ENCODE measurements at places on chromosomes 7 and 10. TPM values are rescaled to one million over a fixed set of nuclear protein-coding genes. Genes with fewer than 3 reads are reported as not detected.

Gene NPFFR1
- not detected for total RNA-seq

Gene TMEM196
- not detected for total RNA-seq

DNA sequence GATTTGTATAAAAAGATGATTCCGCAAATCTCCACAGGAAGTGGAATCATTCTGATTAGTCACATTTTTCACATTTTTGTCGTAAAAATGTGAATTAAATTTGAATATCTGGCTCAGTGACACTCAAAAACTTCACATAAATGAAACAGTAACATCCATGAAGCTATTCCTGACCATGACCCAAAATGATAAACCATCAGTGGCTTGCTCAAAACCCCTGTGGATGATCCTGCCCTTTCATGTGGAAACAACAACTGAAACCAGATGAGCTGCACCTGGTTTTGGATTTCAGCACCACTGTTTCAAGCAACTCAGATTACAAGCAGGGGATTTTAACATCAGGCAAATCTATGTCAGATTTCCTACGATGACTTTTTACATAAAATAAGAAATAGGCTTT, 80.3 kb downstream of the AMPH start:
- no peak for DNase-seq

GRCh38 chr7:28990200-28990960, 32.2 kb upstream of the TRIL start:
- no peak for DNase-seq

GRCh38 chr10:59234816-59235429, 58.5 kb downstream of the PHYHIPL start:
- DNase-seq = no peak

- DNase-seq = no peak
Measured at GRCh38 chr7:108114117-108114841, 15.9 kb downstream of the LAMB4 start.

- DNase-seq = no peak
Measured at GRCh38 chr7:43825391-43825808, 43.9 kb downstream of the MRPS24 start.

DNA sequence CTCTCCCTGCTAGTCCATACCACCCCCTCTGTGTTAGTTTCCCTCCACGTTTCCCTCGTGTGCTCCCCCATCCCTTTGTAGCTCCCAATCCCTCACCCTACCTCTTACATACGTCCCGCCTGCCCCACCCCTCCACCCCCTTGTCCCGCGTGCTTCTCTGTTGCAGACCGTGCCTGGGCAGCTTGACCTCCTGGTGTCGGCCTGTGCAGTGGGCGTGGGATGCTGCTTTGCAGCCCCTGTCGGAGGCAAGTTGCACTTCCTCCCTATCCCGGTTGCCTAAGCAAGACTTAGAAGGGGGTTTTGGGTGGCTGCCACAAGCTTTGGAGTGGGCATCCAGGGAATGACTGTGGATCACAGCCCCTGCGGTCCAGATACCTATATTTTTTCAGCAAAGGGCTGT, 7.7 kb downstream of the CLCN1 start:
- DNase-seq = no peak

DNA sequence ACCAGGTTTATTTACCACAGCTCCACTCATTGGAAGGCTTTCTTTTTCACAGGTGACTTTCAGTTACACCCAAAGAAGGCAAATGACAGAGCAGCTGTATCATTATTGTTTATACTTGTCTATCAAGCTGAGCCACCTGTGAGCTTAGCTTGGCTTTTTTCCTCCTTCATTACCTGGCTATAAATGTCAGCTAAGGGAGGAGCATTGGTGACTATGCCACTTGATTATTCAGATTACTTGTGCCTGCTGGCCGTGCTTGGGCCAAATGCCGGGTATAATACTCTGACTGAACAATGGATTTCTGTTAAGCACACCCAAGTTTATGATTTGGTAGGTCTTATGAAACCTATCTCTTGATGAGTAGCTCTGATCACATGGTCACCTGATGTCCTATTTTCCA, 9.9 kb upstream of the GNAT3 start:
- no peak for DNase-seq

DNA sequence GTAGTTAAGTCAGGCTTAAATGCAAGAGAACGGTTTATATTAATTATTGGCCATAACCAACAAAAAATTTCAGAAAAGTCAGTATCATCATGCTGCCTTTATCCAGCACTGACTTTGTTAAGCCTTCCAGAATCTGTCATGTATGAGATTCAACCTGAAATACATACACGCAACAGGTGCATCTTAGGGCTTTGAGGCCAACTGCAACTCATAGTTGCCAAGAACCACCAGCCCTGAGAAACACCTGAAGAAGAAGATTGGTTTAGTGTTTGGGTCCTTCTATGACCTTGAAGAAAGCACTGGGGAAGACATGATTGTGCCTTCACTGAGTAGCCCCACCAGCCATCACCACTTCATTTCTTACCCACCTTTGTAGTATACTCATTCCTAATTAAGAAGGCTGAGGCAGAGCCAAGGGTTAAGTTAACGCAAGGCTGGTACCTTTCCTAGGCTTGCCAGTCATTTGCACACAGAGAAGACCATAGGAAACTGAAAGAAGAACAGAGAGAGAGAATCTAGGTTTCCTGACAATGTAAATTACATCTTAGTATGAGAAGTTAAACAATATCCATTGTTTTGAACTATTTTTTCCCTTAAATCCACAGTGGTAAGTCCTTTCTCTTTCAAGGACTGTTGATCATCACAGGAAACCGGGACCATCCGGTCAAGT, 200.1 kb upstream of the PRKCQ start:
- DNase-seq = no peak

GRCh38 chr7:138235207-138235606, 158.9 kb downstream of the AKR1D1 start:
- no peak for DNase-seq

DNA sequence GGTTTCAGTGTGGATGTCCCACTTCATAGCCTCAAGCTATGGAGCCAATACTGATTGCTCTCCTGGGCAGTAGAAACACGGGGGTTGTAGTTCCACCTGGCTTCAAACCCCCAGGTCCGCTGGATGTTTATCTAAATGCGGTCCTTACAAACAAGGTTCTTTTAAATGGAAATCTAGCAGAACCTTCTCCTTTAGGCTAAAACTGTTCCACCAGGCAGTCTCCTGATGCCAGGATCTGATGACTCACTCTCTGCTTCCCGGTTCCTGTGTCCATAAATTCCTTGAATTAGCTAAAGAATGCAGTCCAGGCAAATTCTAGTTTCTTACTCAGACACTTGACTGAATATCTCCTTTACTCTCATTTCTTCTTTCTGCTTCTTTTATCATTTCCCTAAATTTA, 108.4 kb upstream of the FAM3C start:
- DNase-seq = no peak

DNA sequence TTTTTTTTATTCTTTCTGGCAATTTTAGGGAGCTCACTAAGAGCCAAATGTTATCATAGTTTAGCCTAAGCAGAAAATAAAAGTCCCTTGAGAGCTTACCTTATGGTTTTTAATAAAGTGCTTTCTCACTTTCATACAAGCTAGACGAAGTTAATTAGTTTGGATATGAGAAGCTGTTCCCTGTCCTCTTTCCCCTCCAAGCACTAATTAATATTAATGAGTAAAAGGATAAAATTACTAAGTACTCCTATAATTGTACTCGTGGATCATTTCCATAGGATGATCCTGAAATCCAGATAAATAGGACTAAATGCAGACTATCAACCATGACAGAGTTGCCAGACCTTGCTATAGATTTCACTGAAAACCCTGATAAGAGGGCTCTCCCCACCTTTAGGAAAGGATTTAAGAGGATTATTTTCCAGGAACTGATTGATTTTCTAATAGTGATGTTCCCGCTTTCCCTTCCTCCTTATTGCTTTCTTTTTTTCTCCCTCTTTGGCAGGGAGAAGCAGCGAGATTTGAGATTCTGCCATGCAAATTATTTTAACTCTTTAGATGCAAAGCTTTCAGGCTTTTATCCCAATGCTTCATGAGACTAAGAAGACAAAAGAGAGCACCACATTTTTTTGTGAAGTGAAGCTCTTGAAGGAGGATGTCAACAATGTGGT, 58.3 kb upstream of the HECW1 start:
- no peak for DNase-seq
